Stimulated activated CD4-positive, alpha-beta T cell treated with anti-CD3 and anti-CD28 coated beads, Interleukin-1b, Interleukin-23, amount 100 ng/mL, for 1 hour (primary cell): ENCODE measurements at places on chromosomes 5 and 9.

- no peak for DNase-seq
Observed at GRCh38 chr5:9720361-9720760, 90.2 kb upstream of the TAS2R1 start.

DNA sequence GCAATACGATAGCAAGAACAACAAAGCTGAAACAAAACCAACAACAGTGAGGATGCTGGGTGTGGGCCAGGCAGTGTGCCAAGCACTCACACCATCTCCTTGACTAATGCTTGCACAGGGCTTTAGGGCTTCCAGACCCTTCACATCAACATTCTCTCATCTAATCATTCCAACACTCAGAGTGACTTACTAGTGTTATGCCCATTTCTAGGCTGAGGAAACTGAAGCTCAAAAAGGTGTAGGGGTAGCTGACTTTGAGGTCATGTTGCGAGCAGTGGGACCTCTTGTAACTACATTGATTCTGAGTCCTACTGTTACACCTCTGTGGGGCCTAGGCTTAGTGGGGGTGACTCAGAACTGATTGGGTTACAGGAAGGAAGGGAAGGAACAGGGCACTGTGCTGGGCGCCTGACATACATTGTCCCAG is 9.7 kb downstream of the ANGPTL2 start:
- no peak for DNase-seq

DNA sequence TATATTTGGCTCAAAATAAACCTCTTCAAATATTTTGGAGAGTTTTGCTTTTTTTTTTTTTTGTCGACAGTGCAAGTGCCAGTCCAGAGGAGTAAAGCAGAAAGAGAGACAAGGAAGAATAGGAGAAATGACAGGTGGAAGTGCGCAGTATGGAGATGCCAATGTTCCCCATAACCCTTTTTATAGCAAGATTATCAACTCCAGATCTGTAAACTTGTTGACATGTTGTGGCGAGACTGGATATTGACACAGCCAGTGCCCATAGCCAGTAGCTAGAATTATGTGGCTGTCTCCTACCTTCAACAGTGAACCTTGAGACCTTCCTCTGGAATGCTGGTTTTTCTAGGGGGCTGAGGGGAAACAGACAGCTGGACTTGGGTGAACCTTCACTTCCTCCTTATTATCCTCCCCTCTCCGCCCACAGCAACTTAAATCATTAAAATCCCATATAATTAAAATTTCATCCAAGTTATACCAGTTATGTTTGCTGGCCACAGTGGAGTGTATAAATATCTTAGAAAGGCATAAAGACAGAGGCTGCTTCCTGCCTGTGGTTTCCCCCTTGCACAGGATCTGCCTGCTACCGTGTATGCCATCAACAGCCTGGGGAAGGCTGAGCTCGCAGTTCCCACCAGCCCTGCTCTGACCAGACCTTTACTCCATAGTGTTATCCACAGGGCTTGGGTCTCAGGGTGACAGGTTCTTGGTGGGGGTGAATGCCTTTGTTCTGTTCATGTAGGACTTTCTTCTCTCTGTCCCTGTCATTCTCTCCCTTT is 112.3 kb upstream of the ANKH start:
- no peak for DNase-seq

GRCh38 chr5:55903121-55903701 is 52.1 kb downstream of the IL31RA start:
- DNase-seq = peak; percentile 26

DNA sequence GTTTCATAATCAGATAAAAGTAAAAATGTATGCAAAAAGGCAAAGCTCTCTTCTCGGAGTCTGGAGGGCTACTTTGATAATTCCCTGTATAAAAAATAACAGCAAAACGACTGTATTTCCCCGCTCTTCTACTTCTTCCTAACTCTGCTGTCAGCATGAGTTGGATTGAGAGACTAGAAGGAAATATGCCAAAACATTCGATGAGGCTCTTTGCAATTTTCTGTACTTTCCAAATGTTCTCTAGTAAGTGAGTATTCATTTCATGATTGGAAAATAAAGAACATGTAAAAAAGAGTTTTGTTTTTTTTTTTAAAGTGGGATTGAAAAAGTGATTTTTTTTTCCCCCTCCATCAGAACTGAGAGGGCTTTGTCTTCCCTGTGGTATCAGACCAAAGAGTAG is 677.5 kb downstream of the ACTL7B start:
- no peak for DNase-seq

- no peak for DNase-seq
Observed at GRCh38 chr5:95668728-95669127, 14.1 kb downstream of the SPATA9 start.

GRCh38 chr9:110949081-110949480 is 89.2 kb downstream of the LPAR1 start:
- DNase-seq = no peak

GRCh38 chr9:126699401-126699881 is 85.7 kb downstream of the LMX1B start:
- no peak for DNase-seq

- no peak for DNase-seq
Observed at GRCh38 chr9:21616082-21616778, 134.1 kb upstream of the IFNE start.

DNA sequence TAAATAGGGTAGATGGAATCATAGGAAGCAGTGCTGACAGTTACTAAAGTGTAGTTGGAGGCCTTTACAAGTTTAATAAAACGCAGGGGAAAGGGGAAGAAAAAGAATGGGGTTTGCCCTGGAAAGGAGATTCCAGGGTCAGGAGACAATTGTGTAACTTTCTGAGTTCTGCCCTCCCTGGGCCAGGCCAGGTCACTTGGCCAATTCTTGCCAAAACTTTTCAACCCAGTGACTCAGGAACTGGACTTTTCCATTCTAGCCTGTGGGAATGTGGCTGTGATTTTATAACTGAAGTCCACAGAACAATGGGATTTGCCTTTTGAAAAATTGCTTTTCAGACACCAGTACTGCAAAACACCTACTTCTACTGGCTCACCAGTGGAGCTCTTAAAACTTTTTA is 289.8 kb upstream of the ANKRD55 start:
- no peak for DNase-seq

DNA sequence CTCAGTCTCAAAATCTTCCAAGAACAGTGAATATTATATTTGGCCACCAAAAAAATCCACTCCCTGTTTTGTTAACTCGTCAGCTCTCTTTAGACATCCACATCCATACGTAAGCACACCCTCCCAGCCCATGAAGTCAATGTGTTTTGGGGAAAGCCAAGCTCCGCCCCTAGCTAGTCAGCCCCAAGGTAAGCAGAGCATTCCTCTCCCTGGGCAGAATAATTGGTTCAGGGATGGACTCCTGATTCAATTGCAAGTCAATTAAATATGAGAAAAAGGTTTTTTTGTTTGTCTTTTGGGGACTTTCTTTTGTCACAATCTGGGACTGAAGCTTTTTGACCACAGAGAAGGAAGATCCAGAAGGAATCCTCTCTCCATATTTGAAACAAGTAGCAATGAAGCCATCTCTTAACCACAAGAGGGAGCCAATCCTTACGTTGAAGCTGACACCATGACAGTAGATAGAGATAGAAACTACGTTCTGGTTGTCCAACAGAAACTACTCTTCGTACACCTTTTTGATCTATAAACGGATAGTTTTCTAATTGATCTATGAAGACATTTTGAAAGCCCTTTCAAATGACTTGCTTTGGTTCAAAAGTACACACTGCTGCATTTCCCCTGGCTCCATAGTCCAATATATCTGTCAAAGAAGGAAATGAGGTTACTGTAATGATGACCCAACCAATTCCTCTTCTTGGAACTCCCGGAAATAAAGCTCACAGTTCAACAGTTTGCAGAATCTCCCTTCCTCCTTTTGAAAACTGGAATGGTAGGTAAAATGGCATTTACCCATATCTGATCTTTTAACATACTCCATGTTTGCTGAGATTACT is 166.4 kb downstream of the TLE1 start:
- DNase-seq = no peak

- DNase-seq = no peak
Observed at GRCh38 chr9:15140051-15140450, 167.0 kb downstream of the TTC39B start.

GRCh38 chr5:172710676-172711075 is 60.3 kb downstream of the DUSP1 start:
- DNase-seq = no peak

GRCh38 chr5:123036391-123037103 is at the start of gene PPIC:
TSS of gene PPIC (minus strand) at chr5:123036725. CDS start at chr5:123036625, 100 bp downstream.
- DNase-seq = no peak

GRCh38 chr9:6924149-6924548 is 166.4 kb downstream of the KDM4C start:
- no peak for DNase-seq
